Effector memory CD8-positive, alpha-beta T cell (primary cell): ENCODE measurements at places on chromosomes 7 and 10.
A peak's percentile ranks its signal among the peaks of the same experiment; 100 is the strongest.

DNA sequence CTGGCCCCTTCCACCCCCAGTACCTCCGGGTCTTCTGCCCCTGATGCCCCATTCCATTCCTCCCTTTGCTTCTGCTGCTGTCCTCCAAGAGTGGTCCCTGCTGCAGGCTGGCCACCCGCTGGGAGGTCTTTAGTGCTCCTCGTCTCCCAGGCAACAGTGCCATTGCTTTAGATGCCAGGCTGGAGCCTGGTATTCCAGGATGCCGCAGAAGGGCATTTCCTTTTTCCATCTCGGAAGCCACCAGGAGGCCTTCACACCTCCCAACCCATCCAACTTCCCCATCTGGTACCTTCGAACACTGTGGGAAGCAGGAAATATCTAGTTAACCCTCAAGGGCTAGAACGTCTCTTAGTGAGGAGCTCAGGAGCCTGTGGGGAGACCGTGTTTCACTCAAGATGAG lies 92.9 kb upstream of the DUSP5 start:
- no peak for DNase-seq

- DNase-seq: no peak
These were observed 112.3 kb downstream of the VWC2 start for GRCh38 chr7:49885593-49886285.

- no peak for DNase-seq
These were observed 19.6 kb upstream of the SMNDC1 start for GRCh38 chr10:110324201-110324804.

- no peak for DNase-seq
These were observed 109.9 kb downstream of the RPS24 start for GRCh38 chr10:78143576-78143975.

DNA sequence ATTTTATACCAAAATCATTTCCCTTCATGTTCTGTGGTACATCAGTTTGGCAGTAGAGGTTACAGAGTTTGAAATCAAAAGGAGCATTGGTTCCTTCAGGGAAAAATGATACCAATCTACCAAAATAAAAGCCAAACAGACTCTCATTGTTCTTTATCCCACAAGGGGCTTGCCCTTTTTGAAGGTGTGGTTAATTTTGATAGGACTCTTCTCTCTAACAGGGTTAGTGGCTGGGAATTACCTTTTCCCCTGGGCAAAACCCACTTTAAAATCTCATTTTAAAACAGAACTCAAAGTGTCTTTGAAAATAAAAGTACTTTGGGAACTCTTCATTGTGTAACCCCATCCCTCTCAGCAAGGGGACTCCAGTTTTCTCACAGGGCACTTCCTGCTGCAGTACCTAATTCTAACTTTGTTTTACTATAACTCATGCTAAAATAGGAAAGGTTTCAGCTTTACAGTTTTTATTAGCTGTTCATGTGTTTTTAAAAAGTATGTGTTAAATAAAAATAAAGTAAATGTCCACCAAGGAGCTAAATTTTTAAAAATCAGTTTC lies 30.6 kb downstream of the SMNDC1 start:
- no peak for DNase-seq

- DNase-seq: no peak
These were observed 25.2 kb downstream of the ASZ1 start for GRCh38 chr7:117402109-117402508.

DNA sequence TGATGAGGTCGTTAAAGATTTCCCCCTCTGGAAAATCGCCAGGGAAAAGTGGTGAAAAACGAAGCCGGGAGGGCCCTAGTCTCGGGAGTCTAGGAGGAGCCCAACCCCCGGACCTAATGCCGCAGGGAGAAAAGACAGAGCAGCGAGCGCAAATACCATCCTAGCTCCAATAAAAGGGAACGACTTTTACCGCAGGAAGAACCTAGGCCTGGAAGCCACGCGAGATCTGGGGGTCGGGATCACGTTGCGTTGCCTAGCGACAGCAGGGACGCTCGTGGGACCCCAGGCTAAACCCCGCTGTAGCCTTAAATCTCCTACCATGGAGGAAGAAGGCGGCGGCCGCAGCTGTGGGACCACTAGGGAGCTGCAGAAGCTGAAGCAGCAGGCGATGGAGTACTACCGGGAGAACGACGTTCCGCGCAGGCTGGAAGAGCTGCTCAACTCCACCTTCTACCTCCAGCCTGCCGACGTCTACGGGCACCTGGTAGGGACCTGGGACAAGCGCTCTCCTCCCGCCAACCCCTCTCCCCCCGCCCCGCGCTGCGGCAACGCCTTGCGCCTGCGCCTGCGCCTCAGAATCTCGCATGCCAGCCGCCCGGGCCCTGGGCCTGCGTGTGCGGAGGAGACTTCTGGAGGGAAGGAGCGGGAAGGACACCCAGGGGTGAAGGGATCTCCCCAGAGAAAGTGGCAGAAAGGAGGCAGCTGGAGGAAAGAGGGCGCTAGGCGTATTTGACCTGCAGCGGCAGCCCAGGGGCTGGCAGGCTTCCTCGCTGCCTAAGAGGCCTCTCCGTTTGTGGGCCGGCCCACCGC lies at the start of gene ENO4:
Gene ENO4 (plus strand): TSS at position 252 of the 810 bp plus-strand sequence. CDS start 68 bp downstream, at position 320.
- no peak for DNase-seq

GRCh38 chr10:60099998-60100747 lies 193.8 kb upstream of the CCDC6 start:
- DNase-seq: peak; percentile 5

GRCh38 chr10:94279835-94280709 lies 82.7 kb downstream of the NOC3L start:
- DNase-seq: peak; percentile 28

GRCh38 chr10:7478727-7479457 lies 68.1 kb upstream of the SFMBT2 start:
- no peak for DNase-seq

GRCh38 chr10:26755443-26755903 lies 58.0 kb downstream of the PDSS1 start:
- no peak for DNase-seq

DNA sequence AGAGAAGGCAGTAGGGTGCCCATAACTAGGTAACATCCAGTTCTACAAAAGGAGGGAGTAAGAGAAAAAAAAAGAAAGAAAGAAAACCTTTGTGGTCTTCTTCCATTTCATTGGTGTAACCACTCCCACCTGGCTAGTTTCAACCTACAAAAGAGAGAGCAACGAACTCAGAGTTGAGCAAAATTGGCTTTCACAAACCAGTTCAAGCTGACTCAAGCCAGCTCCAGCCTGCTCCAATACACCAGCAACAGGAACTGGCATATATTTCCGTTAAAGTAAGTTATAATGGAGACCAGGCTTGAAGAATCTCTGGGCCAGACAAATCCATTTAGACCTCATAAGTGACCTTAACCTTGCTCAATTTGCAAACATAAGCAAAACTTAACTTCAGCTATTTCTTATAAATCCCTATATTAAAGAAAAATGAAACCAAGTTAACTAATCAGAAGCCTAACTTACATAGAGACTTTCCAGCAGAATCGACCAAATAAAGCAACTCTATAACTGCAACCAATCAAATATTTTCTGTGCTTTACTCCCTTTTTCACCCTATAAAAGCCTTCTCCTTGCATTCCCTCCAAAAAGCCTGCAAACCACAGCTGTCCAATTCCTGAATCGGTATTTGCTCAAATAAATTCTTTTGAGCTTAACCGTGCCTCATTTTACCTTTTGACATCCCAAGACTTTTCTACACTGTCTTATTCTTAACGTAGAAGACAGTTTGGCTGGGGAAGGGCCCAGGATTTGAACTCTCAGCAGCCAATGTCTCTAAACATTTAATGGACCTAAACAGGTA lies 10.1 kb downstream of the ANKRD22 start:
- DNase-seq: no peak

DNA sequence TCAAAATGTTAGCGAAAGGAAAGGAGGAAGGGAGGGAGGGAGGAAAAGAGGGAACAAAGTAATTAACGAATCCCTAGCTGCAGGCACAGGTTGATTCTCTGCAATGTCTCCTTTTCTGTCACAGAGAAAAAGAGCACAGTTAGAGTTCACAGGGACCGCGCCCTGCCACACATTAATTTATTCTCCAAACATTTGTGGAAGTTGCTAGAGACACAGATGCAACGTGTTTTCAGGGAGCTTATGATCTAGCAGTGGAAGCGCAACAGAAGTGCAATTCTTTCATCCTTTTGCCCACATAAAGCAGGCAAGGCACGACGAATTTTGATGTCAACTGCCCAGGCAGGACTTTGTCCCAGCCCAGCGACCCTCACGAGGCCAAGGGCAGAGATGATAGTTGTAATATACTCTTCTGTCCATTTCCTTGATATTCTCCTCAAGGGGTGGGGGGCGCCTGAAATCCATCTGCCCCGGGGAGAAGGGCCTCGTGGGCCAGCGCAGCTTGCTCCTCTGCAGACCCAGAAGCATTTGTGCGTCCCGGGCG lies 101.7 kb upstream of the ZNF438 start:
- no peak for DNase-seq

GRCh38 chr10:103445767-103446567 lies 6.2 kb downstream of the CALHM2 start:
- no peak for DNase-seq

- DNase-seq: no peak
These were observed 32.2 kb upstream of the COL13A1 start for GRCh38 chr10:69769395-69769992.

DNA sequence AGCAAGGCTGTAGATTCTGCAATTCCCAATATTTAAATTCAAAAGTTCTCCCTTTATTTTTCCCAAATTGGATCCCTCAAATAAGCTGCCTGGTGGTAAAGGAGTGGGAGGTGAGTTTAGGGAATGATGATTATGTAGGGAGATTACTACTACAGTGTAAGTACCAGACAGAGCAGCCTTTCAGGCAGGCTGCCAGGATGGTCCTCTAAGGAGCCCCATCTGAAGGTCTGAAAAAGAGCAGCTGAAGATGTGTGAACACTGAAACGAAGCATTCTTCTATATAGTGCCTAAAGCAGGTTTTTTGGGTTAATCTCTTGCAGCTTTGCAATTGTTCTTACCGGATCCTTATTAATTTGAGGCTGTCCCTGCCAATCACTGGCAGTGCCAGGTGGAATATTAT lies 84.7 kb downstream of the CREB5 start:
- no peak for DNase-seq

DNA sequence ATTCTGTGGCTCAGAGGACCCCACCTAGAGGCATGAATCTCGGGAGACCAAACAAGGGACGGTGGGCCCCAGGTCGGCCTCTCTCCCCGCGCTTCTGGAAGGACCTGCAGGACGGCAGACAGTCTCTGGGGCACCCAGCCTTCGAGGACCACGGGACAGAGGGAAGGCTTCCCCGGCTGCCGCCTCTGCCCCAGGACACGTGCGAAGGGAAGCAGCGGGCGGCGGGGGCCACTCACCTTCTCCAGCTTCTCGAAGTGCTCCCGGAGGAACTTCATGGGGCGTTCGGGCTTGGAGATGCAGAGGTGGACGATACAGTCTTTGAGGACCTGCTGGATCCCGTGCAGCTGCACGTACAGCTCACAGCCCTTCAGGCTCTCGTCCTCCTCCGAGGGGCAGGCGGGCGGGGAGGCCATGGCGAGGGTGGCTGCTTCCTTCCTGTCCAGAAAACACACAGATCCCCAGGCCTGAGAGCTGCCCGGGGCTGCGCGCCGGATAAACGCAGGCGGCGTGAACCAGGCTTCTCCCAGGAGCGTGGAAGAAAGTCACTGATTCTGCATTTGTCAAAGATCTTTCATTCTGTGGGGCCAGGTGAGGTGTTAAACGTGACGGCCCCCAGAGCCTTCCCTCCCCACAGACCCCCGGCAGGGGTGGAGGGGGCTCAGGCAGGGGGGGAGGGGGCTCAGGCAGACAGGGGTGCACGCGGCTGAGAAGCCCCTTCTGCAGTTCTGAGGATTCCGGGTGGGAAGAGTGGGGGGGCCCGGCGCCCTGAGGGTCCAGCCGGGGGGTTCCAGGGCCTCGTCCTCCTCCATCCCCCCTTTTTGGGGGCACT lies 15.2 kb upstream of the DNAAF5 start:
- no peak for DNase-seq
